ENCODE measurements at places on chromosomes 5 and 9. TPM values are rescaled to one million over a fixed set of nuclear protein-coding genes. Genes with fewer than 3 reads are reported as not detected.

The CCL19 gene
- not detected for total RNA-seq

- DNase-seq, result no peak
These were observed 6.3 kb downstream of the QSOX2 start for GRCh38 chr9:136239135-136239982.

DNA sequence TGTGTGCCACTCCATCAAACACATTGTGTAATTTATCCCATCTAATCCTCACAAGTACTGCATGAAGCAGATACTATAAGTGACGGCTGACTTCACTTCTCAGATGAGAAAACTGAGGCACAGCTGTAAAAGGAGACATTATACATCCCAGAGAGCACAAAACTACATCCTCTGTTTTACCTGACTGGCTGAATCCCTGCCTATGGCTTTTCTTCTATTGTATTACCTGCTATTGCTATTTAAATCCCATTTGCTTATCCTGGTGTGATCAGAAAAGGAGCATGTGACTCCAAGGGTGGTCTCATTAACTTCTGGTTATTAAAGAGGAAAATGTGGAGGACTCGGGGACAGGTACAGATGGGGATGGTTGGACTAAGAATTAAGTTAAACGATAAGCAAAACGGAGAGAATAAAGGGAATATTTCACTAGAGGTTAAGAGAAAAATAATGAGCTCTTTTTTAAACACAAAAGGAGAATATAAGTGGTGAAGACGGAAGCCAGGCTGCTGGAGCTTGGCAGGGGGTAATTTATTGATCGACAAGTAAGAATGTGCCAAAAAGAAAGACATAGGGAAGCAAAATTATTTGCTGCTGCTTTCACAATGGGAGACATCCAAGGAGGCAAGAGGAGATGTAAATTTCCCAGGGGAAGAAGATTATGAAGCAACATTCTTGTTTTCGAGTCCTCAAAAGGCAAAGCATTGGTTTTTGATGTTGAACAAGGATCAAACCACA lies 155.7 kb upstream of the GPR151 start:
- no peak for DNase-seq

DNA sequence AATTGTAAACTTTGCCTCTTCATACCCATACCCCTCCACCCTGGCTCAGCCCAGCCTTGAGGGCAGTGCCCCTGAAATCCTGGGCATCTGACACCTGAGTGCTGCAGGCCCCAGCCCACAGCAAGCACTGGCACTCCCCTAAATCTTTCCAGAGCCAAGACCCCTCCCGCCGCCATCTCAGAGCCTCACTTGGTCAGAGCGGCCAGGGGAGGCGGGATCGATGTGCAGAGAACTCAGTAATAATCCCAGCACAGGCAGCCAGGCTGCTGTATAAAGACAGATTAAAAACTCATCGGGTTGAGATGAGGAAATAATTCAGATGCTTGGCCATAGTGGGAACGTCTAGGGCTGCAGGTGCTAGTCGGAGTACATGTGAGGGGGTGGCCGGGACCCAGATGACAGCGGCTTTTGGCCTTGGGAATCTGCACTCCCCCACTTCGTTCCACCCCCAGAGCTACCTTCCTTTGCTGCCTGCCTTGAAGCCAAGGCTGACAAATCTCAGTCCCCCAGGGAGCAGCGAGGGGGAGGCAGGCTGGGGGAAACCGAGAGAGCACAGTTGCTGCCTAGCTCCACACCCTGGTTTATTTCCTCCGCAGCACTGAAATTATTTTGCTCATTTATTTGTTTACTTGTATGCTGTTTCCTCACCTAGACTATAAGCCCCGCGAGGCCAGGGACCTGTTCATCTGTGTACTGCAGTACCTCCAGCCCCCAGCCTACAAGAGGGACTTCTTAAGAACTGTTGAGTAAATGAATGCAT lies 19.5 kb upstream of the ARAP3 start:
- DNase-seq, result no peak

Data from fibroblast of the aortic adventitia (primary cell).